ENCODE measurements at places on chromosomes 11 and 22.

GRCh38 chr22:28855355-28856094 is 27.8 kb upstream of the ZNRF3 start:
- H3K4me1 ChIP-seq: no peaks in the 10 kb centered on the region
- no peaks in the 10 kb centered on the region for H3K36me3 ChIP-seq
- peak; percentile 59 for DNase-seq
- H3K4me3 ChIP-seq: no peak overlapping the region
- no peak overlapping the region for H3K27ac ChIP-seq

DNA sequence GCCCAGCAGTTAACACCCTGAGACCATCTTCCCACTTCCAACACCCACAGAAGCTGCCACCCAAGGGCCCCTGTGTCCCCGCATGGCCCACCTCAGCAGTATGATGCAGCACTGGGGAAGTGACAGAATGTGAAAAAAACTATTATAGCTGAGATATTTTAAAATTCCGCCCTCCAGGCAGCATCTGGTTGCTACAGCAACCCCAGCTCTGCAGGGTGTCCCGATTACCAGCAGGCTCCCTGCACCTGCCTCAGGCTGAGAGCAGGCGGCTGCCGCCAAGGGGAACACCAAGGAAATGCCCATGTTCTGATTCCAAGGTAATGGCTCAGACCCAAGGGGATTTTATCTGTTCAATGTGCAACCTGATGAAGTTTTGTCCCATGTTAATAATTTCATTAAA is 10.5 kb upstream of the TMEM121B start:
- H3K27ac ChIP-seq: no peak overlapping the region
- H3K4me3 ChIP-seq: no peak overlapping the region
- DNase-seq: no peak
- H3K36me3 ChIP-seq: no peaks in the 10 kb centered on the region
- no peaks in the 10 kb centered on the region for H3K4me1 ChIP-seq

- no peaks in the 10 kb centered on the region for H3K36me3 ChIP-seq
- no peak overlapping the region for H3K27ac ChIP-seq
- no peak overlapping the region for H3K4me3 ChIP-seq
- H3K27me3 ChIP-seq: peaks cover 28% of the 10 kb centered on the region
These were observed 17.2 kb downstream of the LINC01488 start for GRCh38 chr11:69498614-69499175.

GRCh38 chr11:2277933-2278523 is 7.6 kb upstream of the ASCL2 start:
- no peak for DNase-seq
- no peak overlapping the region for H3K4me3 ChIP-seq
- no peak overlapping the region for H3K27ac ChIP-seq
- H3K36me3 ChIP-seq: no peaks in the 10 kb centered on the region

- no peak overlapping the region for H3K27ac ChIP-seq
- H3K4me1 ChIP-seq: no peaks in the 10 kb centered on the region
- peaks cover 85% of the 10 kb centered on the region for H3K36me3 ChIP-seq
- no peak overlapping the region for H3K4me3 ChIP-seq
- H3K27me3 ChIP-seq: no peaks in the 10 kb centered on the region
These were observed 40.3 kb downstream of the TPBGL start for GRCh38 chr11:75280770-75281468.

GRCh38 chr22:39429186-39429585 is 27.6 kb upstream of the MGAT3 start:
- no peak overlapping the region for H3K4me3 ChIP-seq
- peaks cover 61% of the 10 kb centered on the region for H3K36me3 ChIP-seq
- no peak for DNase-seq
- H3K27me3 ChIP-seq: no peaks in the 10 kb centered on the region

GRCh38 chr11:23711981-23712380 is 784.9 kb upstream of the LUZP2 start:
- no peaks in the 10 kb centered on the region for H3K27me3 ChIP-seq
- H3K36me3 ChIP-seq: no peaks in the 10 kb centered on the region
- no peak overlapping the region for H3K27ac ChIP-seq
- no peak for DNase-seq
- no peak overlapping the region for H3K4me3 ChIP-seq

DNA sequence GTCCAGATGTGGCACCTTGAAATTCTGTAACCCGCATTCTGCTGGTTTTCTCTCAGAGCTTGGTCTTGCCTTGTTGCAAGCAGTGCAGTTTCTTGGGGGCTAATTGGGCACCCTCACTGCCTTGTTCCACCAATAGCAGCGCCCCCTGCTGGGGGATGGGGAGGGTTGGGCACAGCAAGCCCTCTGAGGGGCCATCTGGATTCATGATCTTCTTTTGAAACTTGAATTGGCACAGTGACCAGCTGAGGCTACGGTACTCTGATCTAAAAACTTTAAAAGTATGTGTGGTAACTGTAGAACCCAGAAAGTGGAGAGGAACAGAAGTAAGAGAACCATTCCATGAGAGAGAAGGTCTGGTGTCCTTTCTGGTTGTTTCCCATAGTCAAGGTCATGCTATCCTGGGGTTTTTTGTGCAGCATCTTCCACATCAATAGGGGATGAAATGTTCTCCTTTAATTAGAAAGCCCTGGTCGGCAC is 64.2 kb downstream of the MED15 start:
- H3K4me3 ChIP-seq: no peak overlapping the region
- no peaks in the 10 kb centered on the region for H3K27me3 ChIP-seq
- H3K27ac ChIP-seq: no peak overlapping the region

- H3K4me3 ChIP-seq: no peak overlapping the region
- H3K27ac ChIP-seq: no peak overlapping the region
- H3K36me3 ChIP-seq: peaks cover 85% of the 10 kb centered on the region
- no peak for DNase-seq
These were observed 66.4 kb downstream of the DGCR2 start for GRCh38 chr22:19055801-19056200.

- H3K27me3 ChIP-seq: peaks cover 29% of the 10 kb centered on the region
- H3K4me1 ChIP-seq: no peaks in the 10 kb centered on the region
- DNase-seq: no peak
- H3K36me3 ChIP-seq: no peaks in the 10 kb centered on the region
- no peak overlapping the region for H3K27ac ChIP-seq
- no peak overlapping the region for H3K4me3 ChIP-seq
These were observed 3.8 kb downstream of the SERPING1 start for GRCh38 chr11:57601297-57601696.

- peak overlapping the region; percentile 77 for H3K4me3 ChIP-seq
- peak; percentile 65 for DNase-seq
- H3K36me3 ChIP-seq: peaks cover 23% of the 10 kb centered on the region
- peak overlapping the region; percentile 29 for H3K27ac ChIP-seq
These were observed 710 bp upstream of the DGCR2 start for GRCh38 chr22:19122752-19123492.

DNA sequence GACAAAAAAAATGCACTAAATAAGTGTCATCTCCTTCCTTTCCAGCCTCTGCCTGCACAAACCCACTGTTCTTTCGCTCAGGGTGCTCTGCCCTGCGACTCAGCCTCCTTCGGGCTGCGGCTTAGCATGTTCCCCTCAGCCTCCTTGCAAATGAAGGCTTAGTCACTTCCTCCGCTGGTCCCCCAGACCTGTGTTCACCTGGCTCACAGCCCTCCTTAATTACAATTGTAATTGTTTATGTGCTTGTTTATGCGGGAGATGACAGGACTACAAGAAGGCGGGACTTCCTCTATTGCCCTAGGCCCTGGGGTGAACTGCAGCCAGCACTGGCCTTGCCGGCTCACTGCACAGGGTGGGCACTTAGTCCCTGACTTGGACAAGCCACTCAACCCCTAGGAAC is 303.6 kb downstream of the KIRREL3 start:
- no peak overlapping the region for H3K4me3 ChIP-seq
- no peaks in the 10 kb centered on the region for H3K36me3 ChIP-seq
- no peaks in the 10 kb centered on the region for H3K4me1 ChIP-seq
- DNase-seq: no peak
- H3K27ac ChIP-seq: no peak overlapping the region
- H3K27me3 ChIP-seq: peaks cover 9% of the 10 kb centered on the region

DNA sequence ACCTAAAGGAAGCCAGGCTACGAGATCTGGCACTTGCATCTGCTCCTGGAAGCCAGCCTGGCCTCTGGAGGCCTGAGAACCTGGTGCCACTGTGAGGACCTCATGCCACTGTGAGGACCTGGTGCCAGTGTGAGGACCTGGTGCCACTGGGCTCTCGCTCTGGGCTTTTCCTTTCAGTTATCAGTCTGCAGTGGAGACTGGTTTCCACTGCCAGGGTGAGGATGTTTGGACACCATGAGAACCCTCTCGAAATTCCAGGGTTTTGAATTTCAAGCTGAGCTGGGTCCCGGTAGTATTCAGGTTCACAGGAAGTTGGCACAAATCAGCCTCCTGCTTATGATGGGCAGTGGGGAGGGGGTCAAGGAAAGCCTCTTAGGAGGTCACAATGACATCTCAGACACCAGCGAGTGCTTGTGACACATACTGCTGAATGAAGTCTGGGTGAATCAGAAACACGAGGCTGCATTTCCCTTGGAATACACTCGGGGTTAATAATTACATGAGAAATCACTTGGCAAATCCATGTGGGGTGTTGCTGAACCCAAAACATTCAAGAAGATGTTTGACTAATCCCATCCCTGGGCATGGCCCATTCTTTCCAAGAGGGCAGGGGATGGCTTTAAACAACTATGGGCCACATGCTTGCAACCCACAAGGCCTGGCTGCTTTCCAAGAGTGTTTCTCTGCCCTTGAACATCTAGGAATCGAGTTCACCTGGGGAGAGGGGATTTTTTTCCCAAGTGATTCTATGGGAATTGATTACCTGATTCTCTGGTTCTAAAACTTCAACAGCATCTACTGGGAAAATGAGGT is 60.2 kb downstream of the LINC01488 start:
- peak; percentile 2 for DNase-seq
- no peak overlapping the region for H3K27ac ChIP-seq
- no peaks in the 10 kb centered on the region for H3K4me1 ChIP-seq
- H3K36me3 ChIP-seq: no peaks in the 10 kb centered on the region
- no peak overlapping the region for H3K4me3 ChIP-seq

GRCh38 chr11:27398400-27398770 is 35.4 kb upstream of the CCDC34 start:
- no peak overlapping the region for H3K4me3 ChIP-seq
- peaks cover 28% of the 10 kb centered on the region for H3K4me1 ChIP-seq
- no peak for DNase-seq

DNA sequence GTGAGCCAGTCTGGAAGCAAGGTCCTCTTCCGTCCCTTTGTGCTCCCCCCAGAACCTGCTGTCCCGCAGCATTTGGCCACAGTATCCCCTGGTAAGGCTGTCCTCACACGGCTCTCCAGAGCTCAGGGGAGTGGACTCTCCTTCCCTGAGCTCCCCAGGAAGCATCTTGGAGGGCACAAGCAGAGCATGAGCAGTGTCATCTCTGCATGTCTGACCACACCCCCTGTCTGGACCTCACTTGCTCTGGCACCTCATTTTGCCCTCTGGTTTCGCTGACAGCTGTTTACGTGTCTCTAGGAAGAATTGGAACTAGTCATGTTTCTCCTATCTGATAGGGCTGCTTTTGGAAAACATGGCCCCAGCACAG is 15.5 kb downstream of the DCPS start:
- H3K4me3 ChIP-seq: no peak overlapping the region
- DNase-seq: no peak
- H3K27me3 ChIP-seq: no peaks in the 10 kb centered on the region
- no peaks in the 10 kb centered on the region for H3K36me3 ChIP-seq
- H3K27ac ChIP-seq: no peak overlapping the region

DNA sequence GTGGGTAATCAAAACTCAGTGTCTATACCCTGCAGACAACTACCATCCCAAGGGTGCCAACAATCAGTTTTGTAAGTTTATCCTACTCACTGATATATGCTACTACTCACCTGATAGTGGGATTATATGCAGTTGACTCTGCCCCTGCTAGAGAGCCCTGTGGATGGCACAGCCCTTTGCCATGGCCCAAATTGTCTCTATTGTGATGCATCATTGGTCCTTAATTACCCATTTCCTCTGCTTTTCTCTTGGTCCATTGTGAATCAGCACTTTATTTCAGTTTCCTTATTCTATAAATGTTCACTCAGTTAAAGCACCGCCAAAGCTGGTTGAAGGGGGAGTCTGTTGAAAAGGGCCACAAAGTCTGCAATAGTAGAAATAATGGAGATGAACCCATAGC is 42.3 kb downstream of the PLAAT5 start:
- no peaks in the 10 kb centered on the region for H3K4me1 ChIP-seq
- H3K4me3 ChIP-seq: no peak overlapping the region

- no peaks in the 10 kb centered on the region for H3K36me3 ChIP-seq
- no peak for DNase-seq
- no peak overlapping the region for H3K27ac ChIP-seq
These were observed 544.0 kb downstream of the NTM start for GRCh38 chr11:131914361-131914774.

DNA sequence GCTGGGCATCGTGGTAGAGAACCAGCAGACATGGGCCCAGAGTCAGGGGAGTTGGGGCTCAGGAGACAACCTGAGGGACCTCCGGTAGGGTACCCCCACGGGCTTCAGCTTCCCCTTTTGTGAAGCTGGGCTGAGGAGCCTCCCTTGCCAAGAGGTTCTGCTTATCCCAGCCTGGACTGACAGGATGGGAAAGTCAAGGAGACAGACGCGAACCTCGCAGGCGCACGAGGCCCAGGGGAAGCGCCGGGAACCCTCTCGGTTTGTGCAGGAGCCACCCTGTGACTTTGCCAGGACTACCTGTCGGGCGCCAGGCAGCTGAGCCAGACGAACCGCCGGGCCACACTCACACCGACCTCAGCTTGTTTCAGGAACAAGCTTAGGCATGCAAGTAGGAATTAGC is 566.1 kb downstream of the BRD1 start:
- H3K36me3 ChIP-seq: no peaks in the 10 kb centered on the region
- H3K4me3 ChIP-seq: no peak overlapping the region
- H3K27ac ChIP-seq: no peak overlapping the region
- DNase-seq: no peak
- H3K27me3 ChIP-seq: peaks cover 25% of the 10 kb centered on the region
- H3K4me1 ChIP-seq: no peaks in the 10 kb centered on the region

DNA sequence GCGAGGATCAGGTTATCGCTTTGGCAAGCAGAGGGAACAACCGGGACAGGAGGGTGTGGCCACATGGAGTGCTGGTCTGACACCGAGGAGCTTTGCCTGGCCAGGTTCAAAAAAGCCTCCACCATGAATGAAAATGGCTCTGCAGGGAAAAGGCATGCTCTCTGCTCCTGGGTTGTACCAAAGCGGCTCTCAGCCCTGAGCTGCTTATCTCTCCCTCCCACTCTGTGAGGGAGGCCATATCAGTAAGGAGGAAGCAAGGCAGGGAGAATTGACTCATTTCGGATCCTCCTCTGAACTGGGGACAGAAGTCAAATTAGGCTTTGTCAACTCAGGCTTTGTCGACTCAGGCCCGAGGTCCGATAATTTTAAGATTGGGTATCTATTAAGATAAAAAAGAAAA is 82.9 kb upstream of the CRTAM start:
- H3K27me3 ChIP-seq: peaks cover 9% of the 10 kb centered on the region
- peak; percentile 70 for DNase-seq
- H3K4me1 ChIP-seq: peaks cover 20% of the 10 kb centered on the region
- H3K36me3 ChIP-seq: no peaks in the 10 kb centered on the region

DNA sequence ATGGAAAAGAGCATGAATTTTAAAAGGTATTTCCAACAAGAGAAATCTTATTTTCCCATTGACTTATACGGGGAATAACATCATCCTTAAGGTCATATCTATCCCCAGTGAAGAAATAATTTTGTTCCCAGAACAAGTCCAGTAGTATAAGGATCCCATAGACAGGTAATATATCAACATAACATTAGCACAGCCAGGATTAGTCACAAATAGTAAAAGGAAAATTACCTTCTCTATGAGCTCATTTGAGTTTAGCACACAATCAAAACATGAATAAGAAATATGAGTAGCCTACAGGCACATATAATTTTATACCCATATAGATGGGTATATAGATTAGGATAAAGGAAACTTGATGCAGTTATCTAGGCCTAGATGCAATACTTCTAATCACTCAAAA is 2.8 kb upstream of the OR52K1 start:
- DNase-seq: no peak
- H3K36me3 ChIP-seq: no peaks in the 10 kb centered on the region
- H3K27me3 ChIP-seq: 0 out of 3 replicates have a peak, but pooled peaks cover 2% of the 10 kb centered on the region
- H3K27ac ChIP-seq: no peak overlapping the region
- no peak overlapping the region for H3K4me3 ChIP-seq

Data from K562 (cell line).